MV-4-11 (cell line): ENCODE measurements at places on chromosomes 2 and 18.

GRCh38 chr2:203533676-203534591 lies 1.2 kb downstream of the RAPH1 start:
- DNase-seq: peak; percentile 17

DNA sequence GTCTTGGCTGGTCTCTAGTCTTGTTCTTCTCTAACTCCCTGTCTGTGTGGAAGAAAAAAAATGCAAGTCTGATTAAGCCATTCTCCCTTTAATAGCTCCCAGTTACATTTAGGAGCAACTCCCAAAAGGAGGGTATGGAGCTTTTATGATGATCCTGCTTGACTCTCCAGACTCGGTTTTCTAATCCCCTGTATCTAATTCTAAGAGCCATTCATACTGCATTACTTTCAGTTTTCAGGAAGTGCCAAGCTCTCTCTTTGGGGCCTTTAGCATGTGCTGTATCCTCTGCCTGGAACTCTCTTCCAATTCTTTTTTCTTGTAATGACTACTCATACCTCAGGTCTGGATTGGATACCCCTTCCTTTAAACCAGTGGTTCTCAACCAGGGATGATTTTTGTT lies 219.7 kb upstream of the SPRED2 start:
- DNase-seq: no peak

DNA sequence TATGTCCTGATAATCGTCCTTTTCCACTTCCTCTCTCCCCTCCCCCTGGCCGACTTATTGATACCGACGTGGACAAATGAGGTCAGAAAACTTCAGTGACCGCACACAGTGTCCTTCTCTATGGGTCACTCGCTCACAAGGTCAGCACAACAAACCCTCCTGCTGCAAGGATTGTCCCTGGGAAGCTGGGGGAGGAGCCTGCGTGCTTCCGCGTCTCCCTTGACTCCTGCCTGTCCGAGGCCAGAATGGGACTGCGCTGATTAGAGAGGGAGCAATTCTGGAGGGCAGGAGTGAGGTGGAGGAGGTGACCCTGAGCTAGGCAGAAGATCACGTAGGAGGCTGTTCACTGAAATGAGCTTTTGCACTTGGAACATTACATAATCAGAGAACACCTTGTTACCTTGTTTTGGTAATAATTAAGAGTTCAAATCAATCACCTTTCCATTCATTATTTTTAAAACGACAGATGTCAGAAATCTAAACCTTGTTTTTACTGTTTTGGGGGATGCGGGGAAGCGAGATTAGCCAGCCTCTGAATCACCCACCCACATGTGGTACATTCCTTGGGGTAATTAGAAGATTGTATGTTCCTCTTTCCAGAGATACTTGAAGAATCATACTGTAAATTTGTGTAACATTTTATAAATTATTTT lies 70.6 kb downstream of the CTAGE1 start:
- DNase-seq: no peak

- peak; percentile 11 for DNase-seq
Measured at GRCh38 chr2:202883987-202884675, 12.6 kb upstream of the ICA1L start.

GRCh38 chr2:227228061-227228667 lies 63.7 kb downstream of the COL4A3 start:
- DNase-seq: no peak

DNA sequence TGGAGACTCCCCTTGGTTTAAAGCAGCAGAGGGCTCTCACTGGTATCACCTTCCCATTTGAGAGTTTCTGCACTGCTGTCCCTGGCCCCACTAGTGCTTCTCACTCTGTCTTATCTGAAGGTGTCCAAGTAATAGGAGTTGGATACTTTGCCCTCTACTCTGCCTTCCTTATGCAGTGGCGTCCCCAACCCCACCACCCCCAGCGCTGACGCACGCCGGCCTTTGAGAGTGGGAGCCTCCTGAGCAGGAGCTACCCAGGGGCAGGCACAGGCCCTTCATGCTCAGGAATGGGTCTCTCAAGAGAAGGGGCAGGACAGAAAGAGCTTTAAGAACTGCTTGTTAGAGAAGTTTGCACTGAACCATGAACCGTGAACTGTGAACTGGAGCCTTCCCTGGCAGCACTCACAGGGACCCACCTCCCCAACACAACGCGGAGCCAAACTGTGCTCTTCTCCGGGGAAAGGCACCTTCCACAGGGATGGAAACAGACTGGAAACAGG lies 3.3 kb downstream of the CIB4 start:
- no peak for DNase-seq

- no peak for DNase-seq
Measured at GRCh38 chr2:127771756-127772155, 39.2 kb downstream of the WDR33 start.

- DNase-seq: no peak
Measured at GRCh38 chr2:84841577-84841976, 39.3 kb downstream of the TRABD2A start.

DNA sequence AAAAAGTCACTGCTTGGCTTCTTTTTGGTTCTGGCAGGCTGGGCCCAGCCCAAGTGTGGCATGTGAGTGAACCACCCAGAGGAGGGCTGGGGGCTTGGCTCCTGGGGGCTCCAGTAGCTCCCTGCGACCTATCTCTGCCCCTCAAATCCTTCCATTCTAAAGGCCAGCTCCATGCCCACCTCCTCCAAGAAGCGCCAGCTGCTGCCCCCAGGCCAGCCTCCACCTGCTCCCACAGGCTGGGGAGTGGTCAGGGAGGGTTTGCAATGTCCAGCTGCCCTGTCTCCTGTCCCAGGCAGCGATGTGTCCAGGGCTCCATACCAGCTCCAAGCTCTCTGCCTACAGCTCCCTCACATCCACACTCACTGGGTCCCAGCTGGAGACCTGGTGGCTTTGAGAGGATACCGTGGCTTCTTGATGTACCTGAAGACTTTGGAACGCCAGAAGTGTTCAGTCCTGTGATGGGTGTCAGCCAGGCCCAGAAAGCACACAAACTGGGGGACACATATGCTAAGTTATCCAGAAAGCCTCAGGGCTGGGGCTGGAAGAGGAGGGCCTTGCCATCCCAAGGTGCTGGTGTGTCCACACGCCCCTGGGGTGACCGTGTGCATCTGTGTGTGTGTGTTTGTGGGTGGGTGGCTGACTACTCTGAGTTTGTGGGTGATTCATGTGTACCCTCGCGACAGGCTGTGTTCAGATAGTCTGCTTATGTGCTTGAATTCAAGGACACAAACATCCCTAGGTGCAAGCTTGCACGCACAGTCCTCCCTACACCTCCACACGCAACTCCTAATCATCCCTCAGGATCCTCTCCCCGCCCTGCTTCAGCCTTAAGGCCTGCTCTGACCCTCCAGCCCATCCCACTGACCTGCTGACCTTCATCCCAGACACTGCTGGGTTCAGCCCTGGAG lies 33.4 kb downstream of the ZFP36L2 start:
- DNase-seq: no peak

DNA sequence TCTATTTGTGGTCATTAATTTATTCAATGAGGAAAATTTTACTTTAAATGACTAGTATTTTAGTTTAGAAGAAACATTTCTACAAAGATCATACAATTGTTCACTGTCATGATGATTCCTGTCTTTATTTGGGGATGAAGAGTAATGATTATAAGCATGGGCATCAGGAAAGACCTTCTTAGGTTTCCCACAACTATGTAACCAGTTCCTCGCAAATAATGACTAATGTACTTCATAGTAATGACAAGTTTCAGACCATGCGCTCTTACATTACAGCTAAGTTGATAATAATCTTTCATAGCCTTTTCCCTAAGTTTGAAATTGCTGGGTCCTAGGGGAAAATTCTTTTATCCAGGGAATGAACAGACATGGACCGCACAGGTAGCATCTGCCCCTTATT lies 90.5 kb downstream of the MYO5B start:
- no peak for DNase-seq

- DNase-seq: peak; percentile 4
Measured at GRCh38 chr2:142710336-142710735, 167.1 kb upstream of the KYNU start.

- no peak for DNase-seq
Measured at GRCh38 chr18:49698525-49699025, 114.8 kb downstream of the ACAA2 start.

DNA sequence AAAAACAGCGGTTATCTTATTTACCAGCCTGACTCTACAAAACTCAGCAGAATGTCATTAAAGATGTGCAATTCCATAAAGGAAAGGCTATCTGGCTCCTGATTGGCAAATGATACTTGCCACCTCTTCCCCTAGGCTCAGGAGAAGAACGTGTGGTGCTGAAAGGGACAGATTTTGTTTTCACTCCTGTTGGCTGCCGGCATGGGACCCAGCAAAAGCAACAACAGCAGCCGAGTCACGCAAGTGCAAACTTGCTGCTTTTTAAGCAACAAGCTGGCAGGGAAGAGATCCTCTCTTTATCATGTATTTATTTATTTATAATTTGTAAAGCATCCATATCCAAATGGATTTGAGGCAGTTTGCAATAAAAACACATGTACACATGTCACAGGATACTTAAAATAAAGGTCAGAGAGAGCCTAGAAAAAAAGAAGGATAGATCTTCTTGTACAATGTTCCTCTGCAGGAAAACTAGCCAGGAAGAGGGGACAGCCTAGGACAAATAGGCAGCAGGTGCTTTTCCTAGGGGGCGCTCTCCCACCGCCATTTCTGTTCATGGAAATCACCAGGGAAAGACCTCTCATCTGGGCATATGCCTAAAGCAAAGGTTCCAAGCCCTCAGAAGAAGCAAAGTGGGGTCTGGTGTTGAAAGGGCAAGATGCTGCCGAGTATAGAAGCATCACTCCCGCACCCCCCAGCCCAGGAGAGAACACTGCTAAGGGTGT lies 799.3 kb downstream of the BCL11A start:
- no peak for DNase-seq

DNA sequence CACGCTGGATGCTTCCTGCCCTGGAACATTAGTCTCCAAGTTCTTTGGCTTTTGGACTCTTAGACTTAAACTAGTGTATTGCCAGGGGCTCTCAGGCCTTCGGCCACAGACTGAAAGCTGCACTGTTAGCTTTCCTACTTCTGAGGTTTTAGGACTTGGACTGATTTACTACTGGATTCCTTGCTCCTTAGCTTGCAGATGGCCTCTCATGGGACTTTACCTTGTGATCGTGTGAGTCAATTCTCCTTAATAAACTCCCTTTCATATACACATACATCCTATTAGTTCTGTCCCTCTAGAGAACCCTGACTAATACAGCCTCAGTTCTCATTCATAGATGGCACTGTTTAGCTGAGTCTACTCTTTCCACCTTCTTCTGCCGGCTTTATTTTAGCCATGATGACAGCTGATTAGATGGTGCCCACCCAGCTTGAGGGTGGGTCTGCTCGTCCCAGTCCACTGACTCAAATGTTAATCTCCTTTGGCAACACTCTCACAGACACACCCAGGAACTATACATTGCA lies 389.1 kb downstream of the NYAP2 start:
- DNase-seq: no peak

GRCh38 chr2:25521665-25522387 lies 151.6 kb downstream of the DTNB start:
- peak; percentile 81 for DNase-seq

DNA sequence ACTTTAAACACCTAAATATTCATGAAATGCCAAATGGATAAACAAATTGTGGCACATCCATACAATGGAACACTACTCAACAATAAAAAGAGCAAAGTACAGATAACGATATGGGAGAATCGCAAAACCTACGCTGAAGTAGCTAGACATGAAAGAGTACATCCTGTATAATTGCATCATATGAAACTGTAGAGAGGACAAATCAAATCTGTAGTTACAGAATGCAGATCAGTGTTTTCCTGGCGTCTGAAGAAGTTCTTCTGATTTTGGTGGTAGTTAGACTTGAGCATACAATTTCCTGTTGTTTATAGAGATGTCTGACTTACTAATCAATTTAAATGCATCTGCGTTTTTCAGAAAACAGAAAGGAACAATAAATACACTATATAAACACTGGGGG lies 394.4 kb downstream of the SOCS6 start:
- DNase-seq: no peak

DNA sequence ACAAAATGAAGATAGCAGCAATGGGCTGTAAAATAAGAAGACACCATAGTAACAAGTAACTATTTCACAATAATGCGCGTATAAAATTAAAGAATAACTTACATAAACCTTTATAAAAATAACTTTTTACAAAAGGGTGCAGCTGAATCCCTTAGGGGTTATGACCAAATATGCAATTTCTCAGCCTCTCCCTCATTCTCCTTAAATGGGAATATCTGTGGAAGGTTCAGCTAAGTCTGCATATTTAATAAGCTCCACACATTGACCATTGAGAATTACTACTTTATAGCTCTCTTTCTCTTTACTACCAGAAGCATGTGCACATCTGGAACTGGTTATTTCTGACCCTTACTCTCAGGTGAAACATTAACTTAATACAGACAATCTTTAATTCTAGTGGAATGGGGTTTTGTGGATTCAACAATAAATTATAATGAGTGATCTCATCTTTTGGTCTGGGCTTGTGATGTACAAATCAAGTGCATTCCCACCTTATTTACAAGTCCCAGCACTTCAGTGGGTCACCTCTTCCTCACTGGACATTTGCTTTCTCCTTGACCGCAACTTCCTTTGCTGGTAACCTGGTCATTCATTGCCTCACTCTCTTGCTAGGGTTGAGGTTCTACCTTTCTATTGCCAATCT lies 15.7 kb downstream of the ARHGAP15 start:
- no peak for DNase-seq

DNA sequence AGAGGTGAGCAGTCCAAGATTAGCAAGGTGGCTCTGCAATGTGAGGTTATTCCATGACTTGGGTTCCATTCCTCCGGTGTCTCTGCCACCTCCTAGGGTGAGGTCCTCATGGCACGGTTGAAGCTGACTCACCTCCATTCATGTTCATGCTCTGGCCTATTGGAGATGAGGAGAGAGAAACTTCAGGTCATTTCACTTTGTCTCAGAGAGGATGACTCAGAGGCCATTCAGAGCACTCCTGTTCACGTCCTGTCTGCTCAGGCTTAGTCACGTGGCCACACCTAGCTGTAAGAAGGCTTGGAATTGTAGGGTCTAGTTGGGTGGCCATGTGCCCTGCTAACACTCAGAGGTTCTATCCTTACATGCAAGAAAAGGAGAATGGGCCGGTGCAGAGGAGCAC lies 67.5 kb upstream of the MBOAT2 start:
- DNase-seq: no peak

GRCh38 chr18:54357082-54357659 lies 487 bp downstream of the STARD6 start:
- DNase-seq: no peak
